ENCODE measurements at places on chromosomes 12 and 14.

DNA sequence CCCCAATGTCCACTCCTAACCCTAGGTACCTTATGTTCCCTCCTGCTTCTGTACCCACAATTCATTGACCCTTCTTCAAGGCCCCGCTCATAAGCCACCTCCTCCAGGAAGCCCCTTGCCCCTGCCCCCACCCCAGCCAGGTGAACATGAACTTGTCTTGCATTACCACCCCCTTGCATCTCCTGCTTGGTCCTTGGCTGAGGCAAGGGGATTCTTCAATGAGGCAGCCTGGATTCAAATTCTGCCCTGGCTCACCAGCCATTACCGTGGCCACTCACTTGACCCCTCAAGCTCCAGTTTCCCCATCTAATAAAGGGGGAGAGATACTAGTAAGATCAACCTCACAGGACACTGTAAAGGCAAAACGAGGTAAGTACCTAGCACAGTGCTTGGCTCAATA is 193.1 kb downstream of the DICER1 start:
- no peak for DNase-seq

GRCh38 chr12:44972746-44973421 is 78.0 kb downstream of the DBX2 start:
- DNase-seq, result no peak

DNA sequence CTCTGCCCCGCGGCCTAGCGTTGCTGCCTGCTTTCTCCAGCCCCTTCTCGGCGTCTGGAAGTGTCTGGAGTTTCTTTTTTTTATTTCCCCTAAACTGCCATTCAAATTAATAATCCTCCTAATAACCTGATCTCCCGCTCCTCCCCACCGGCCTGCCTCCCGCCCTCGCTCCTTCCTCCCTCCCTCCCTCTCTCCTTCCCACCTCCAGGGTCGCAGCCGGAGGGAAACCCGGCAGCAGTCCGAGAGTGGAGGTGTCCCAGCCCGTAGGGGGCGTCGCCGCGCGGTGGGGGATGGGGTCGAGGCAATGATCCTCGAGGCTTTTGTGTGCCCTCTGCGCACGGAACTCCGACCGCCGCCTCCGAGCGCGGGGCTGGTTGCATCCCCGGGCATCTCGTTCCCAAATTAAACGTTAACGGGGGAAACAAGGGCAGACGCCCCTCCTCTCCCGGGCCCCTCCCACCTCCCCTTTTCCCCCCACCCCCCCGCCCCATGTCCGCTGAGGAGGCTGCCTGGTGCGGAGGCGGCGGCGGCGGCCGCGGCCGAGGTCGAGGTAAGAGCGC is 1.0 kb upstream of the SOCS2 start:
- no peak for DNase-seq

DNA sequence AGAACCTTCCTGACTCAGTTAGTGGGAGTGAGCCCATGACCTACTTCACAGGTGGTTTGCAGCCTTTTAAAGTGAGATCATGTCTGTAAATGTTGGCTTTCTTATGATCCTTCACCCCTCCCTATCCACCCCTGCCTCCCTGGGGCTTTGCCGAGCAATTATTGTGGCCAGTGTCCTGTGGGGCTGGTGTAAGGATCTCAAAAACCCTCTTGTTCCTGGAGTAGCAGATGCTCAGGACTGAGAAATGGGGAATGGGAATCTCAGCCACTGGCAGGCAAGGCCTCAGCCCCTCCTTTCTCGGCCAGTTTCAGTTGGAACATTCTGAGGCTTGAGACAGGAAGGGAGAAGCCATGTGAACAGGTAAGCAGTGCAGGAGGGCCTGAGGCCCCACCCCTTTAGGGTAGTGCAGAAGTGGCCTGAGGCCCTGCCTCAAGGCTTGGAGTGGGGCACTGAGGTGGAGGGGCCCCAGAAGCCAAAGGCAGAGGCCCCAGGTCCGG is 53.8 kb downstream of the PLEKHG3 start:
- no peak for DNase-seq

- no peak for DNase-seq
Observed at GRCh38 chr14:85293612-85294234, 236.2 kb upstream of the FLRT2 start.

DNA sequence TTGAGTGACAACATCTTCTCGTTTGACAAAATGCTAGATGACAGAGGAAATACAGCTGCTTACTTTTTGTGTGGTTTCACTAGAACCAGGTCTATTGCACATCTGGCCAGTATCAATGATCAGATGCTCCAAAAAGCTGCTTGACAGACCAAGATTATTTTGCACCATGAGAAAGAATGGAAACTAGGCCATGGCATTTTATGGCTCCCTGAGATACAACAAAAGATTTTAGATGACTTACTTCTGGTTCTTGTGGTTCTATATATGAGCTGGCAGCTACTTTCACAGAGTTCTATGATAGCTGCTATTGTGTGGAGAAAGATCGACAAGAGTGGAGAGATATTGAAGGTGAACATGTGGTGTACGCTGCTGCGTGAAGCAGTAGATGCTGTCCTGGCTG is 25.9 kb upstream of the PPFIBP1 start:
- DNase-seq, result no peak

GRCh38 chr12:50636505-50636904 is 127.4 kb upstream of the ATF1 start:
- no peak for DNase-seq

DNA sequence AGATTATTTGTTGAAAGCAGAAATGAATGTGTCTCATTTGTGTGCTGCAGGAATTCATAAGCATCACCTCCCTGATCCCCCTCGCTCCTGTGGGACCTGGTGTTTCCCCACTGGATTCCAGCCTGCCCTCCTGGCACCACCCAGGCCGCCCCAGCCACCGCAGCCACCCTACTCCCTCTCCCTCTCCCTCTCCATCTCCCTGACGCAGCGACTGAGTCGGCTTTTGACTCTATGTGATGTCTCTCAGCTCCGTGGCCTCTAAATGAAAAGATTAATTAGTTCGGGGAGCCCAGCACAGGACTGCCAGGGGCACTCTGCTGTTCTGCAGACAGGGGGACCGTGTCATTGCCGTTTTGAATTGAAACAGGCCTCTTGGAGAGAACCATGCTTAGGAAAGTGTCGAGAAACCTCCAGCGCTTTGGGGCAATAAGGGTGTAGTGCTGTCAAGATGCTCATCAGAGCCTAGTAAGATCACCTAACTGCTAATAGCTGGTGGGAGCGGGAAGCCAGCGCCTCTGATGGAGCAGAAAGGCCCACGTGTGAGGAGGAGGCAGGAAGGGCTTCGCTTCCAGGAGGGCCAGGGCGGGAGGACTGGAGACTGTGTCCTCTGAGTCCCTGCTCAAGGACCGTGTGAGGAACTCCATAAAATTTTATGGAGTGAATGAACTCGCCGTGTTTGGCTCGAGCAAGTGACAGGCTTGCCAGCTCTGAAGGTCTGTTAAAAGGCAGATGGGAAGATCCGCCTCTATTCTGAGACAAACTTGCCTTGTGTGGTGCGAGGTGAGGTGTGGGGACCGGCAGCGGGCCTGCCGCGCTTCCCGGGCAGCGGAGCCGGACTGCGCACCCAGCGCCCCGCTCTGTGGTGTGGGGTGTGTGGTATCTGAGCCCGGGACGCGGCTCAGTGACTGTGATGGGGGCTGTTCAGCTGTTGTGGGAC is 157.4 kb upstream of the C14orf180 start:
- no peak for DNase-seq

DNA sequence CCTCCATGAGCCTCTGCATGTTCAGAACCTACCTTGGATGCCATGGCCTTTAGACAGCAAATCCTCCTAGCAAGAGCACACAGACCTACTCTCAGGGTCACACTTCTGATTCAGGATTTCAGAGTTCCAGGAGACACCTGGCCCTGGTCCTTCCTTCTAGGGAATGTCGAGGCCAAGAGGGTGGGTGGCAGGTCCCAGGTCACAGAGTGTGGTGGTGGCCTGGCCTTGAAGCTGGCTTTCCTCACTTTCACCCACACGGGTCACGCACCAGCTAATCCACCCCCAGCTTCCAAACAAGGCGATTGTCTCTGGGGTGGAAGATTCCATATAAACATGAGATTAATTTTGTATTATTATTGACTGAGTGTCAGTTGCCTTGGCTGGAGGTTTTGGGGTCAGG is 328.3 kb upstream of the RTL1 start:
- no peak for DNase-seq

GRCh38 chr14:99346470-99347080 is 74.6 kb upstream of the BCL11B start:
- no peak for DNase-seq

- no peak for DNase-seq
Observed at GRCh38 chr12:13834241-13834640, 147.2 kb downstream of the GRIN2B start.

DNA sequence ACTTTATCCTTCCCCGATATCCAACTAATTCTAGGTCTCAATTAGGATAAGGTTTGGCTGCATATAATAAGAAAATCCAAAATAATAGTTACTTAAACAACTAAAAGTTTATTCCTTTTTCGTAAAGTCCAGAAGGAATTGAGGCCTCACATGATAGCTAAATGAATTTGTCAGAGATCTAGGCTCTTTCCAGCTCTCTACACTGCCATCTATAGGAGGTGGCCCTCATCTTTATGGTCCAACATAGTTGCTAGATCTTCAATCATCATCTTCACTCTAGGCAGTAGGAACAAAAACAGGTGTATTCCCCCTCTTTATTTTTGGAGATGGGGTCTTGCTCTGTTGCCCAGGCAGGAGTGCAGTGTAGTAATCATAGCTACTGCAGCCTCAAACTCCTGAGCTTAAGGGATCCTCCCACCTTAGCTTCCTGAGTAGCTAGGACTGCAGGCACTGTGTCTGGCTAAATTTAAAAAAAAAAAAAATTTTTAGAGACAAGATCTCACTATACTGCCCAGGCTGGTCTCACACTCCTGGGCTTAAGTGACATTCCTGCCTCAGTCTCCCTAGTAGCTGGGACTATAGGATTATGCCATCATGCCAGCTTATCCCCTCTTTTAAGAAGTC is 46.5 kb upstream of the SAV1 start:
- no peak for DNase-seq

DNA sequence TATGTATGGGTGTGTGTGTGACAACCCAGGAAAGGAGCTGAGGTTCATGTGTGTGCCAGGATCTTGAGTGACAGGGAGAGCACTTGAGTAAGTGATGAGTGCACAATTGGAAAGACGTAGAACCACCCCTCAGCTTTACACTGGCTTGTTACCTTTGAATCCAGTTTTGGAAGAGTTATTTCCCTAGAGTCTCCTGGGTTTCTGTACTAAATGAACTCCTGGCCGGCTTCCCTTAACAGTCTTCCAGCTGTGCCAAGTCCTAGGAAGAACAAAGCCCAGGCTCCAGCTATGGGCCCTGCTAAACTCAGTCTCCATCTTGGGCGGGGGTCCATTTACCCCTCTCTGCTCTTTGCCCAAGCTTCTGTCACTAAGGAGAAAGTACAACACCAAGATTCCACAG is 19.7 kb upstream of the NR1H4 start:
- no peak for DNase-seq

DNA sequence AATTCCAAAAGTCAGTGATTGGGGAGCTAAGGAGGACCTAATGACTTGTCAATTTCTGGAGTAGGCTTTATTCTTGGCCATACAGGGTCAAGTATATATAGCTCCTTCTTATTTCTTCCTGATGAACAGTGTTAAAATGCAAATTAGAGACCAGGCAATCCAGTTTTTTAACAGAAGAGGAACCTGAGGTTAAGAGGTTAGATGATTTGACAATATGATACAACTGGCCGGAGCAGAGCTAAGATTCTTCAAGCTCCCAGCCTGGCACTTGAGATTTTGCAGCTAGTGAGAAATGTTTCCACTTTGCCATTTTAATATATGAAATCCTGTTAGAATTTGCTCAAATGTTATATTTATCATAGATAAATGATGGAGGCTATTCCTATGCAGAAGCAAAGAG is 204.0 kb downstream of the SSPN start:
- no peak for DNase-seq

GRCh38 chr12:19915392-19916195 is 452.7 kb upstream of the PDE3A start:
- no peak for DNase-seq

DNA sequence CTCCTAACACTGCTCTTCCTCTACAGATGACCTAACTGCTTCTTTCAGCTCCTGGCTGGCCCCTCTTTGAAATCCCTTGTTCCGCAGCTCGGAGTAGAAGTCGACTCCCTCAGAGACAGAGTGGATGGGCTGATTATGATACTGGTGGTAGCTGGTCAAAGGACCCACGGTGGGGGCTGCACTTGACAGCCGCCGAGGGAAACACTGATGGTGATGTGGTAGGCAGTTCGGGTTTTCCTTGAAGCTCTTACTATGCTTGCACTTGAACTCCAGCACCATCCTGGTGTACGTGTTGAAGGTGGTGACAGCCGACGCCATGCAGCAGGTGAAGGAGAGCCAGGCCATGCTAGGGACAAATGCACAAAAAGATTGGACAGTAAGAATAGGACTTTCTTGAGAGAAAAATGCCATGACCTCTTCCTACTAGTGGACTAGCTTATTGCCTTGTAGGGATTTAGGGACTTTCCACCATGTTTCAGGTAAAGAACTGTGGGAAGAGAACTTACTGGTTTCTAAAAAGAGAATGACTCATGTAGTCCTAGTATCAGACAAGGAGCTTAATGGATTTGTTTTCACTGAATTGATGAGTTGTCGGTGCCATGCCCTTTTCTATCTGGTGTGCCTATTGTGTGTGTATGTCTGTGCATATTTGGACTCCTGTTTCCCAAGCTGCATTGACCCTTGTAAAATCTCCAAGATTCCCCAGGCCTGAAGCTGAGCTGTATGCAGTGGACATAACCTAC is 18.4 kb downstream of the GSG1 start:
- no peak for DNase-seq

DNA sequence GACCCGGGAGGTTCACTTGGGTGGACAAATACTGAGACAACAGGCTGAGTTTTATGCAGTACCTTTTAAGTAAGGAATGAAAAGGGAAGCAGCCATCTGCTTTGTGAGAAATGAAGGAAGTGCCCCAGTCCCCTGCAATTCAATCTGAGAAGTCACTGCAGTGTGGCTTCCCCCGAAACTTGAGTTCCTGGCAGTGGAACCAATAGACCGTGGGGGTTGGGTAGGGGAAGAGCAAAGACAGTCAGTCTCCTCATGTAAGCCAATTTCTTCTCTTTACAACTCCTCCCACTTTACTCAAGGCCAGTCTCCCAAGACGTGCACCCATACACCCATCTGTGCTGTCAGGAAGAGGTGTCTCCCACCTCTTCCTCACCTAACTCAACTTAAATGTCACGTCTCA is 206.5 kb downstream of the BCAT1 start:
- no peak for DNase-seq

- DNase-seq, result no peak
Observed at GRCh38 chr14:80946187-80946586, 4.6 kb upstream of the CEP128 start.

DNA sequence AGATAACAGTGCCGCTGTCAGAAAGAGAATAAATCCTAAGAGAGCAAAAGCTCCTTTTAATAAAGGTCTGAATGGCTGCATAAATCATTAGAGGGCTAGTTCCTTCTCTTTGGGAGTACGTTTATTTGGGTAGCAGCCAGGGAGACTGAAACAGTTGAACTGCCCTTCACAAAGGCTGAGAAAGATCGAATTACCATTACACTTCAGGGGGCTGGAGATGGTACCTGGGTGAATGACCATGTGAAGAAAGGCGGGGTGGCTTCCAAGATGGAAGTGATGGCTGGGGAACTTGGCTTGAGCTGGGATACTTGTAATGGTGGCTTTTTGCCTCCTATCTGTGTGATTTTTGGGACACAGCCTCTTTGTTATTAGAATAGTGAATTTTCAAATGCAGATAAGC is 1.7 kb upstream of the FGD4 start:
- DNase-seq, result no peak

- DNase-seq, result no peak
Observed at GRCh38 chr12:47155457-47156166, 75.9 kb upstream of the AMIGO2 start.

GRCh38 chr14:94374749-94375260 is 13.6 kb downstream of the SERPINA1 start:
- no peak for DNase-seq
